Upper lobe of right lung (tissue), 1 donor: ENCODE measurements at places on chromosomes 2 and 18. TPM values are rescaled to one million over a fixed set of nuclear protein-coding genes. Genes with fewer than 3 reads are reported as not detected.

- DNase-seq = no peak
Observed at GRCh38 chr18:39105104-39105503, 1539.5 kb upstream of the CELF4 start.

DNA sequence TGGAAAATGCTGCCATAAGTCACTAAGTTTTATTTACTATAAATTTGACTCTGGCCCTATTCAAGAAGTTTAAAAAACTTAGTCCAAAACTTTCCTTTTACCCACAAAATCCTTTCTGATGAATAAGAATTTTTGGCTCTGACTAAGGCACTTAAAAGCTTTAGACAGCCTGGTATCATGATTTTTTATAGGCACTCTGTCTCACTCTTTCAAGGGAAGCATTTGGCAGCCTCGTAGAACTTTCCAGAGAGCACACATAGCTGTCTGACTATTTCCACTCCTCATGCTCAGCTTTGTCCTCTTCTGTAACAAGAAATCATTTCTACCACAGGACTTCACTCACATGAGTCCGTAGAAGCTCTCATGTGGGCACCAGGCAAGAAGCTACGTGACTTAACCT, 32.3 kb upstream of the XDH start:
- DNase-seq = no peak

- peak; percentile 79 for DNase-seq
Observed at GRCh38 chr2:158969715-158970240, 1.3 kb downstream of the TANC1 start.

DNA sequence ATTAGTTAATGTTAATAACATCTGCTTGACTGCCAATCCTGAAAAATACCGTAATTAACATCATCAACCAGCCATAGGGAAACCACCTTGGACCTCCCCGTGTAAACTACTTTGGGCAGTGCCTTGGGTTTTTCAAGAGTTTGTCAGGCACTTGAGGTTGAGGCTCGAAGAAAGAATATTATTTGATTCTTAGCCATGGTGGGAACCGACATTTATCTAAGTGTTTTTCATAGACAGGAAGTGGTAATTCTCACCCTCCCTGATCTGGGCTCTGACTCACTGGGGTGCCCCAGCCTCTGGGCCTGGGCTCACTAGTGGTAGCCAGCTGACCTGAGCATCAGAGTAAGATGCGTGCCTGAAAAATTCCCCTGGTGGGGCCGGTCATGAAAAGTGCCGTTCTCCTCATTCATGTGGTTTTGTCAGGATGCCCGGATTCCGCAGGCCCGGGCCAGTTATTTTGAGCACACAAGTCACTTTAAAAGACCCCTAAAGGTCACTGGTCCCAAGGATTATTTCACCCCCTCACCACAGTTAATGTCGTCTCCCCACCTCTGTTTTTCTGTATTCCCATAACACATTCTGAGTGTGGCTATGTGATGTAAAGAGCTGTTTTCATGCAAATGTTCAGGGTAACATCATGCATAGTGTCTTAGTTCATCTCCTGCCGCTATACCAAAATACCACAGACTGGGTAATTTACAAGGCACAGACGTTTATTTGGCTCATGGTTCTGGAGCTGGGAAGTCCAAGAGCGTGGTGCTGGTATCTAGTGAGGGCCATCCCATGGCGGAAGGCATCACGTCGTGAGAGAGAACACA, 21.6 kb upstream of the SPATA3 start:
- no peak for DNase-seq

DNA sequence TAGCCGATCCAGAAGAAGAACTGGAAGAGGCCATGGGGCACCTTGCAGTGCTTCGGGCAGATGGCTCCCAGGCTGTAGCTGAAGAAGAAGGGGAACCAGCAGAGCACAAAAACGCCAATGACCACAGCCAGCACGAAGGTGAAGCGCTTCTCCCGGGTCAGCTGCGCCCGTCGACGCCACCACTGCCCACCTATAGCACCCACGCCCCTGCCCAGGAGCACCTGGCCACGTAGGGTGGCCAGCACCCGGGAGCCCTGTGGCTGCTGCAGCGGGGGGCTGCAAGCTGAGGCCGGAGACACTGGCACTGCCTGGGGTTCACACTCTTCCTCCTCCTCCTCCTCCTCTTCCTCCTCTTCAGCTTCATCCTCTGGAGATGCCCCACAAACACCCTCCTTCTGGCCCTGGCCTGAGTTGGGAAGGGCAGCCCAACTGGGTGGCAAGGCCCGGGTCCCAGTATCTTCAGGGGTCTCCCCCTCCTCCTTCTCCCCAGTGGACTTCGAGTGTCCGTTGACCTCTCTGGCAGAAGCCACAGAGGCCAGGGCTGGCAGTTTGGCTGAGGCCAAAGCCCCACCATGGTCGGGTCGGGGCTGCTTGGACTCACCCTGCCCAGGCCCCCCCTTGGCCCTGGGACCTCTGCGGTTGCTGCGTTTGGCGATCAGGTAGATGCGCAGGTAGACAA, 1.3 kb downstream of the ADRA2B start:
- no peak for DNase-seq

GRCh38 chr2:97995026-97995733, 568 bp downstream of the TMEM131 start:
- DNase-seq = no peak

Gene OSGEPL1
- total RNA-seq = 6.7 TPM

GRCh38 chr2:96265349-96265839, 403 bp downstream of the TMEM127 start:
- DNase-seq = no peak

DNA sequence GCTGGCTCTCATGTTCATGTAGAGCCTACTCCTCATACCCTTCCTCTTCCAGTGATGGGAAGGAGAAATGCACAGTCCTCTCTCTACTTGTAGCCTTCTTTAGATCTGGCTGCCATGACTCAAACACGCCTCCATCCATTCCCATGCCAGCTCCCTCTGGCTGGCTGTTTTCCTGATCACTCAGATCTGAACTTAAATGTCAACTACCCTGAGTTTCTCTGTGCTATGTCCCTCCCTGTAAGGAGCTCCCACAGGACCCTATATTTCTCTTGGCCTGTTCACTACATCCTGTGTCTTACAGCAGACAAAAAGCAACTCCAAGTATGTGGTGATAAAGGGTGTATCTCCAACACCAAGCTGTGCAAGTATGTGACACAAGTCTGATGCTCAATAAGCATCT, 152.4 kb downstream of the TCF4 start:
- DNase-seq = no peak

Gene INHA
- 0.43 TPM for total RNA-seq

DNA sequence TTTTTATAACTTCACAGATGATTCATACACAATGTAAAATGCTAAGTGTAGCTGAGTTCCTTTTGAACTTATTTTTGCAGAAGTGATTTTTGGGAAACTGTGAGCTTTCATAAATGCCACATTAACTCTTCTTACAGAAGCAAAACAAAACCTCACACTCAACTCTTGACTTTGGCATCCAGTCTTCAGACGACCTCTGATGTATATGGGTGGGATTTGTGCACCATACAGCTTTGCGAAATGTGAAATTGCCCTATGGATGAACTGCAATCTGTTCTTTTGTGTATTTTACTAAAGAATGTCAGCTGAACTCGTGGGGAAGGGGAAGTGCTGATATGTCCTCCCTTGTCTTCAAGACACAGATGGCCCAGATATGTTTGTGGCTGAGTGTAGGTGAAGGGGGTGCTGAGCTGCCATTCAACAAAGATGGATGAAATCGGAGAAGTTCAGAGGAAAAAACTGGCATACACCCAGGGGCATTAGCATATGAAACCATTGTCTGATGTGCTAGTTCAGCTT, 218.3 kb downstream of the PTGR3 start:
- DNase-seq = no peak

- no peak for DNase-seq
Observed at GRCh38 chr2:218547978-218548377, 20.2 kb downstream of the USP37 start.

Gene OTOS
- total RNA-seq = not detected

DNA sequence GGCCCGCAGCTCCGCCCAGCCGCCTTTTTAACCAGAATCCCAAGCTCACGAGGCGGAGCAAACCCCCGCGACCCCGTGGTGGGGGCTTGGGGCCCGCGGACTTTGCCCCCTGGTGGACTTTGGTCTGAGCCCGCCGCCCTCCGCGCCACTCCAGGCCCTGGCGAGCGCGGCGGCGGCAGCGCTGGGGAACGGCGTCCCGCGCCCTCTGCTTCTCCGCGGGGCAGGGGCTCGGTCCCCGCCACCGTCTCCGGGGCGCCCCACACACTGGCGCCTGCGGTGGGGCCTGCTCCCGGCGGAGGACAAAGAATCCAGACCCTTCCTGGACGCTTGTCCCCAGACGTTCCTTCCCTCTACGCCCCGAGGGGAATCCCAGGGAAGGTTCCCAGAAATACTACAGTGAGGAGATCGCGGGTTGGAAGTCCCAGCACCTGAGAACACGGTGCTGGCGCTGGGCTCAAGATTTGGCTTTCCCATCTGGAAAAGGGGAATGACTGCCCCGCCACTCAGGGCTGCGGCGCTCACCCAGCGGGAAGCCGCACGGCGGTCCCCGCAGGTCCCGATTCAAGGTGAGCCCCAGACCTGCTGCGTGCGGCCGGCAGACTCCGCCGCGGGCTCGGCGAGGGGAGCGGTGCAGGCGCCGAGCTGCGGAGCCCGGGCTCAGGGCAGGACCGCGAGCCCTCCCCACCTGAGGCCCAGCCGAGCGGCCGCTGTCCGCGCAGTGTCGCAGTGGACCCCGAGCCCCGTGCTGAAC, at the start of gene HAAO:
HAAO (minus strand) TSS at position 1 of the 751 bp plus-strand sequence. CDS start 47 bp downstream, outside the sequence.
- DNase-seq = peak; percentile 79

Gene SERPINB12
- total RNA-seq = not detected

- DNase-seq = no peak
Observed at GRCh38 chr2:238861013-238861730, 13.3 kb downstream of the TWIST2 start.

Gene PXDN
- total RNA-seq = 58.4 TPM

DNA sequence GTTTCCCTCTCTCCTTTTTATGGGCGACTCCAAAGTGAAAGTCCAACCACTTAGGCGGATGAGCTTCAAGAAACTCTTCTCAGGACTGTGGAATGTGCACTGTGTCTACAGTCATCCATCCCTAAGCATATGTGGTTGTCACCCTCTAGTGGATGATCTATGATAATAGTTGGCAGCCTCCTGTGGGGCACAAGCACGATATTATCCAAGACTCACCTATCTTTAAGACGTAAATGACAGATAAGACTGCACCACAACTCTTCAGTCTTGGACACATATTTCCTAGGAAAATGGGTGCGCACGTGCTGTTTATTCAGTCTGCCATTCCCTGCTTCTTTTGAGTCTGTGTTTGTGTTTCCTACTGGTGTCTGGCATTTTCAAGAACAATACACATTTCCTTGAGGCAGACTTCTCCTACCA, 145.5 kb upstream of the CTAGE1 start:
- DNase-seq = no peak

DNA sequence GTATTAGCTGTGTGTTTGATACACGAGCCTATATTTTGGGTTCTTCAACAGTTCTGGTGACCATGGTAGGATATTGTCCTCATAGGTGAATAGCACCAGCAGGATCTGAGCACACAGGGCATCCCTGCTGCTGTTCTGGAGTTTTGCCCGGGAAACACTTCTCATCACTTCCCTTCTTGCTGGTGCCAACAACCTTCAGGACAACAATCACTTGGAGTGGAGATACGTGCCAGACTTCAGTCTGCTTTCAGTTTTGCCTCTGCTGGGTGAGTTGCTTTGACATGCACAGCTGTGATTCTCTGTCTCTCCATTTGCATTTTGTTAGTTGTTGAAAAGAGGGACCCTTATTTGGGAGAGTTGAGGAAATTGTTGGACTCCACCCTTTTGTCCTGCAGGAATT, 1347.2 kb upstream of the DDX18 start:
- DNase-seq = no peak

Gene MEIS1
- 48.0 TPM for total RNA-seq

DNA sequence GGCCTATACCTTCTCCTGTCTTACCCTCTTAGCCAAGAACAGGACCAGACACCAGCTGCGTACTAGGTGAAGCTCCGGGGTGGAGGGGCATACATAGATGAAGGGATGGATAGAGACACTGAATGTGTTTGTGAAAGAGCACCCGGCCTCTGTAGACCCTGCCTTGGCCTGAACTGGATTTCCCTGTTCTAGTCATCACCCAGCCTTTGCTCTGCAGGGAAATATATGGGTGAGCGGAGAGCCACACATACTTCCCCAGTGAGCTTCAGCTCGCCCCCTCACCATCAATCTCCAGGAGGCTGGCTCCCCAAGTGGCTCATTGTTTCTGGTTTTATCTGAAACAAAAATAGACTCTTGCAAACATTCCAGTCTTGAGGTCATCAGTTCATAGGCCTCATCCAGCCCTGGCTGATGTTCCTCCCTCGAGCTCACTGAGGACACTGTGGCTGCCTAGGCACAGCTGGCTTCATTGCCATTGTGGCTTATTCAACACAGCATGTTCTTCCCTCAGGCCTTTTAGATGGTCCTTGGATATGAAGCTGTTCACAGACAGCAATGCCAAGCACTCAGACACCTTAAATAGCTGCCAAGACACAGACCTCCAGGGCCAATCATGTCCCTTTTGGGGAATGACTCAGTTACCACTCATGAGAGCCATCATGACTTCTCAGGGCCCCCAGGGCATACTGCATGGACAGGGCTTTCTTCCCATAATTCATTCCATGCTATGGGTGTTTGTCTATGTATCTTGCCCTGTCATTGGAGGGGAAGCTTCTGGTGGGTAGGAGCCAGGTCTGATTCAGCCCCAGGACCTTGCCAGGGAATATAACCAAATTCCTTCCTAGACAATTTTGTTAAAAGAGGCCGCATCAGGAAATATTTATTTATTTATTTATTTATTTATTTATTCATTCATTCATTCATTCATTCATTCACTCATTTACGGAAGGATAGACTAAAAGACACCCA, 82.4 kb downstream of the TTC32 start:
- DNase-seq = no peak

DNA sequence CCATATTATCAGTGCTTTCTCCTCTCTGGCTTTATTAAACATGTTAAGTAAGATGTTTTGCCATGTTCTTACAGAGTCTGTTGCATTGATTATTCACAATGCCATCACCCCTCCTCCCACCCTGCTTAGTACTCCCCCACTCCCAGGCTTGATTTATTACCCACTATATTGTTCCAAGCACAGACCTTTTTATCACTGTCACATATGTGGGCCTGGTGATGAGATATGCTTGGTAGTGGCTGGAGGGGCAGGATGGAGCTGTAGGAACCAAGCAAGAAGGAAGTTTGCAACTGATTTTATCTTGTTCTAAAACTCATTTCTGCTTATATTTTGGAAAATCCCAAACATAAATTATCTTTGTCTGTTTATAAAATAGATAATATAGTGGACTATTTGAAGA, 748.2 kb upstream of the CELF4 start:
- DNase-seq = no peak

GRCh38 chr2:32495139-32495538, 132.7 kb upstream of the TTC27 start:
- no peak for DNase-seq

DNA sequence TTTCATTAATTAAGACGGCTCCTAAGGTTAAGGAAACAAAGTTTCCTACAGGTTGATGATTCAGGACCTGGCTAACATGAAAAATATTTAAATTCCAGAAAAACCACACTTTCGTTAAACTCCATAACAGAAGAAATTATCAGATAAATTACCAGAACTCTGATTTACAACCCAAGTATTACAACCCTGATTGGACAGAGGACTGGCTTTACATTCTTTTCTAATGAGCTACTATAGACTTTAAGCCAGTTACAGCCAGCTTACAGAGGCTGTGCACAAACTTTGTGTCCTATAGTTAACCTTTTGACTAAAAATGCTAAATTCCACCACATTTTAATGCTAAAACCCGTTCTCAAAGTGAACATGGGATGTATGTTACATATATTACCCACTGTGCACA, 458.6 kb downstream of the KCNJ3 start:
- no peak for DNase-seq

- DNase-seq = no peak
Observed at GRCh38 chr18:10928011-10928771, 221.2 kb downstream of the PIEZO2 start.

Gene IL36RN
- not detected for total RNA-seq
